Stimulated activated CD4-positive, alpha-beta T cell treated with anti-CD3 and anti-CD28 coated beads, Interleukin-1b, Interleukin-23, amount 100 ng/mL, for 4 hours (primary cell): ENCODE measurements at places on chromosomes 16 and 17.

- DNase-seq: no peak
These were observed 73.2 kb upstream of the CDH5 start for GRCh38 chr16:66293207-66293735.

- DNase-seq: no peak
These were observed 164.4 kb upstream of the ANKFN1 start for GRCh38 chr17:55988861-55989260.

GRCh38 chr17:15510361-15510760, 42.9 kb upstream of the CDRT4 start:
- DNase-seq: no peak

- no peak for DNase-seq
These were observed 1718.4 kb downstream of the TP53TG3F start for GRCh38 chr16:35177851-35178250.

DNA sequence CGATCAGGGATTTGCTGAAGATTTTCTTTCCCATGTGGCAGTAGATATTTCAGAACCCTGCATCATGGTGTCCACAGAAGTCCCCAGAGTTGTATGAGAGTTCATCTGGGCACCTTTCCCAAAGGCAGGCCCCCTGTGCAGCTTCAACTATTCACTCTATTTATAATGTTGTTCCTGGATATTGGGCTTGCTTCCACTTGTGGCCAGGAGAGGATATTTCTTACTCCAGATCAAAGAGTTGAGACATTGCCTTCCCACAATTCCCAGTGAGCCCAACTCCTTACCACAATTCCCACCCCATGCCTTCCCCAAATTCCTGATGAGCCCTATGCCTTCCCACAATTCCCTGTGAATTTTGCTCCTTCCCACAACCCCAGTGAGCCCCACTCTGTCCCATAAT, 206.9 kb downstream of the WWOX start:
- no peak for DNase-seq

DNA sequence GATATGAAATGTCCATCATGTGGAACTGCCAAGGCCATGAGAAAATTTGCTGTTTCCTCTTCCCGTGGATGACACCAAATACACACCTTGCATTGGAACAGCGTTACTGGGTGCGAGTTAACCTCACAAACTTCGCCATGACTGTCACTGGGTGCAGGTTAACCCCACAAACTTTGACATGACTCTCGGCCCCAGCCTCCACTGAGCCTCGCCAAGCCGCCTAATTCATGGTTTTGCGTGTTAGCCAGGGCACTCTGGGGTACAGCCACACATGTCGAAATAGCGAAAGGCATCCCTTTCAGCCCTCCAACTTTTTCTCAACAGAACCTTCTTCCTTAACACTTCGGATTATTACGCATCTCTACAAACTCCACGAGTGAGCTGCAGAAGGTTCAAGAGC, 10.6 kb upstream of the KCTD5 start:
- no peak for DNase-seq

DNA sequence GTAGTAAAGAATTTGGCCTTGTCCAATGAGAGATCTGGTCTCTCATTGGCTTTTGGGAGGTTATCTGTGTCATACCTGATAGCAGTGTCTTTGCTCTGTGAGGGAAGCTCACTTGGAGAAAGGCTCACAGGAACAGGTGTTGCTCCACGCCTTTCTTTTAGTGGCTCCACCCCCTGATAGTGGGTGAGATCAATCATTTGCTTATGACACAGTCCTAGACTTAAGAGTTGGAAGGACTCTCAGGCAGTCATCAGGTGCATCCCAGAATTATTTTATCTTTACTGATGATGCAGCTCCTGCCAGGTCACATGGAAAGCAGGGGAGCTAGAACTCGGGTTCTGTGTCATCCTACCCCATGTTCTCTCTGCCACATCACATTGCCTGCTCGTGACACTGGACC, 59.3 kb downstream of the CENPV start:
- DNase-seq: no peak

DNA sequence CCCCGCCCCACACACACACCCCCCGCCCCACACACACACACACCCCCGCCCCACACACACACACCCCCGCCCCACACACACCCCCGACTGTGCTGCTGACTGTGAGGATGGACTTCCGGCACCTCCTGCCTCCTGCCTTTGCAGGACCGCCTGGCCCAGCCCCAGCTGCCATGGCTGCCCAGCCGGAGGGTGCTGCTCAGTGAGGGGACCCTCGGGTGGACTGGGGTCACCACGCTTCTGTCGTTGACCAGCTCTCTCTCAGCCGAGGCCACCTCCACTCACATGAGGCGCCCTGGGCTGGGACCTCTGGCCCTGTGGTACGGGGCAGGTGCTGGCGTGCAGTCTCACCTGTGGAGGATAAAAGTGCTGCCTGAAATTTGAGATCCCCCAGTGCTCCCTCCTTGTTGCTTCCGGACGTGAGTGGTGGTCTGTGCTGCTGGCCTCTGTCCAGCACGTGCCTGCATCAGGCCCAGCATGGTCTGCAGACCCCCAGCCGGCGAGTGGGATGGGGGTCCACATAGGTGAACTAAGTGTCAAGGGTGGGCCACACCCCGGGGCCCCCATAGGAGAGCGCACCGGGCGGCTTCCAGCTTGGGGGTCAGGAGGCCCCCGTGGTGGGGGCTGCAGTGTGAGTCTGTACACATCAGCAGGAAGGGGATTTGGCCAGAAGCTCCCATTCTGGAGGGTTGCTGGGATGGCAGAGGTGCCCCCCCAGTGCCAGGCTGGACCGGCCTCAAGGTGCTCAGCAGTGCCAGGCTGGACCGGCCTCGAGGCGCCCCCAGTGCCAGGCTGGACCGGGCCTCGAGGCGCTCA, 11.2 kb downstream of the METRNL start:
- no peak for DNase-seq

GRCh38 chr17:13510062-13510461, 91.7 kb downstream of the HS3ST3A1 start:
- no peak for DNase-seq

- DNase-seq: no peak
These were observed 6.6 kb downstream of the ZSCAN10 start for GRCh38 chr16:3092501-3092941.

DNA sequence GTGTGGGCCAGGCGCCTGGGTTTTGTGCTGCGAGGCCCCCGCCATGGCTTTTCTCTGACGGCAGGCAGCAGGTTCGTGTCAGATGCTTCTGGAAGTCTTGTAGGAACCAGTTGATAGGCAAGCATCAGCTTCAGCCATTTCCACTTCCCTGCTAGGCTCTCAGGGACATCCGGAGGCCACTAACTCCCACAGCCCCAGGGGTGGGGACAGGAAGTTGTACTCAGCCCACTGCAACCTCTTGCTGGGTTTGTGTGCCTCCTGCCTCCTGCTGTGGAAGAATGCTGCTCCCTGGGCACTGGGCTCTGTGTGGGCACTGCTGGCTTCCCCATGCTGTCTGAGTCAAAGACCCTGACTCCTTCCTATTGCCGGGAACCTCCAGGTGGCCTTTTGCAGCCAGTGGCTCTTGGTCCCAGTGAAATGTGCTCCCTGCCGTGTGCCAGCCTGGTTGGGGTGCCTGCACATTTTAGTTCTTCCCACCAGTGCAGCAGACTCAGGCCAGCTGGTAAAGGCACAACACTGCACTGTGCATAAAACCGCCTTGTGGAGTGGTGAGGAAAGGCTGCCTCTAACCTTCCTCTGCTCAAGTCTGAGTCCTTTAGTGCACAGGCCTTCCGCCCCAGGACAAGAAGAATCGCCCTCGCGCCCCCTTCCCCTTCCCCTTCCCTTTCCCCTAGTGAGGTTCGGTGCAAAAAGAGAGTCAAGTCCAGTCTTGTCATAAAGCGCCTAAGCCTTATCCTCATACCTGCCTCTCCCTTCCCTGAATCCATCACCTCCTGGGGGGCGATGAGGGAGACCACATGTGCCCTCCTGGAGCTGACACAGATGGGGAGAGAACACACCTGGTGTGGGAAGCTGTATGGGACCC, 16.6 kb downstream of the LDHD start:
- no peak for DNase-seq

DNA sequence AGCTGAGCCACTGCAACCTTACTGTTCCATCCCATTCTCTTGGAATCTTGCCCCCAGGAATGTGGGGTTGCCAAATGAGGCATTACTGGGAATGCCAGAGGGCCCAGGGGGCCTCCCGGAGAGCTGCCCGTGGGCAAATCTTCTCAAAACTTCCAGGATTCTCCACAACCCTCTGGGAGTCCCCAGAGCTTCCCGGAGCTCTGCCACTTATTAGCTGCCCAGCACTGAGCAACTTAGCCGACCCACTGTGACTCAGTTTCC, 306.0 kb downstream of the FOXL1 start:
- no peak for DNase-seq

GRCh38 chr16:2016407-2016922, 3.1 kb upstream of the NPW start:
- no peak for DNase-seq

GRCh38 chr17:79116575-79117368, 42.1 kb downstream of the ENGASE start:
- no peak for DNase-seq

DNA sequence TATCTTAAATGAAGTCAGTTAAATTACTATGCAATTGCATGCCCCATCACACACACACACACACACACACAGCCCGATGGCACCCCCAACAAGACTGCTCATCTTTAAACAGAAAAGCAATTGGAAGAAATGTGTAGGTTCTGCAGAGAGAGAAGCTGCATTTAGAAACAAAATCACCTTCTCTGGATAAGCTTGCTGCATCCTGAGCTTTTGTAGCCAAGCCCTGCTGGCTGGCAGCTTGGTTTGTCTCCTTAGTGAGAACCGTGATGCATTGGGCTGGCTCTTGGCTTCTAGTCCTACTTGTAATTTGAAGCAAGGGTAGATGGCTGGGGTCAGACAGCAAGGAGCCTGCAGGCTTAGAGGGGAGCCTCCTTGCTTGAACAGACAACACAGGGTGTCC, 153.8 kb downstream of the SOX9 start:
- DNase-seq: no peak

GRCh38 chr17:2056206-2057174, 1.6 kb downstream of the HIC1 start:
- no peak for DNase-seq

DNA sequence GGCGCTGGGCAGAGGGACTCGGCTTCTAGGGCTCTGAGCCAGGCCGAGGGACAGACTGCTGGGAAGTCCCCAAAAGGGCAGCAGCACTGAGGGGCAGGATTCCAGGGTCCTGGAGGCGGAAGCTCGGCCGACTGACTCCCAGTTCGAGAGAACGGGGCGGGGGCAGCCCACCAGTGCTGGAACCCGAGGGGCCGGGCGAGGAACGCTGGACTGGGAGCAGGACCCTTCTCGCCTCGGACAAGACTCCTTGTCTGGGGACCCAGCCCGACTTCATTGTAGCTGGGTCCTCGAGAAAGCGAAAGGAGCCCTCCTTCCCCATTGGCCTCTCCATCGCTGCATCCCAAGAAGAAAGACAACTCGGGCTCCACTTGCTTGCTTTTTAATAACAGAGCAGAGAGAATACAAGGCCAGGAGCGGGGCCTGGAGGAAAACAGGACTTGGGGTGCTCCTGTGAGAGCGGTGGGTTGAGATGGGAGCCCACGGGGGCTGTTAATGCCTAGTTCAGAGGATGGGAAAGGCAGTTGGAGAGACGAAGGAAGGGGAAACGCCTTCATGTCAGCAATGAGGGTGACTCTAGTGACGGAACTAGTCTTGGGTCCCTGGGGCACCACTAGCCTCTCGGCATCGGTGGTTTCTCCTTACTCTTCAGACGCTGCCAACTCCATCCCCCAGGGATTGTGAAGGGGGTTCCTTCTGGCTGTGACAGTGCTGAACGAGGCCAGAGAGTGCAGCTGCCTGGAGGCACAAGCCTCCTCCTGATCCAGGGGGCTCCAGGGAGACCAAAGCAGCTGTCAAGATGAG, 492 bp upstream of the CAMTA2 start:
- DNase-seq: no peak

GRCh38 chr16:53968896-53969295, 264.9 kb downstream of the FTO start:
- no peak for DNase-seq

- no peak for DNase-seq
These were observed 137.7 kb upstream of the CRHR1 start for GRCh38 chr17:45646288-45646988.

DNA sequence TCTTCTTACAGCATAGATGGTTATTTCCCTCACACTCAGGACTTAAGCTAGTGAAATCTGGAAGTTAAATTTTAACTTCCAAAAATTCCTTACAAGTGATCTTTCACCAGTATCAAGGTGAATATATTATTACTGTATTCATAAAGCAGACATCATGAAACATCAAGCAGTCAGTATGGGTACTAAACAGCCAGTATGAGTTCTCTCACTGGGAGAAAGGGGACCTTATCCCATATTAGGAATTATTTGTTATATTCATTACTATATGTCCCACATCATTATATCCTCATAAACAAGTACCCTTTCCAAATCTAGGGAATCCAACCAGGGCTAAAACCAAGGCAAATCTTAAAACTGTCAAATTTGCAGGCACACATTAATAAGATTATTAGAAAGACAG, 15.3 kb downstream of the NUFIP2 start:
- DNase-seq: no peak

DNA sequence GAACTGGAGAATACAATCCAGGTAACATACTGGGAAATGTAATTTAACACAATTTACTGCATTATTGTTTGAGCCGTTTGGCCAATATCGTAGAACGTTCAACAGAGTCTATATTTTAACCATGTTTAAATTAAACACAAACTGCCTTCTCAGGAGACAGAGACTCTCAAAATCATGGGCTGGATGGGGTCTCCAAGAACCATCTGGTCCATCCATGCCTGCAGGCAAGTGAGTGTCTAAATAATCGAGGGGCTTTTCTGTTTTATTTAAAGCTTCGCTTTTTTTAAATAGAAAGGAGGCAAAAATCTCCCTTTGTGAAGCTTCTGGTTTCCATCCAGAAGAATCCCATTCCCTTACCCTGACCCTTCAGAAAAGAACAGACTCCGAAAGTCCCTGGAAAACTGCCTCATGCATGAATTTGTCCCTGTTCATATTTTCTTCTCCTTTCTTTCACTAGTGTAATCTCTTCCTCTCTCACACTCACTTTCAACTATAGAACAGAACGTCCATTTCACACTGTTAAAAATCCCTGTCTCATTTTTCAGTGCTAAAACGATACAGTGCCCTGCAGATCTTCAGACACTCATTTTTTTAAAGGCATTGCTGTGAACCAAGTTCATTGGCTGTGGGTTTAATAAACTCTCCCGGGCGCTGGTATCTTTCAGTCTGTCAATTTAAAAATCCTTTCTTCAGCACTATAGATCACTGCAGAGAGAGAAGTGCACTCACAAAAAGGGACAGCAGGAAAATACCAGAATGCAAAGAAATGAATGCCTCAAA, 111.4 kb upstream of the TOM1L1 start:
- no peak for DNase-seq

DNA sequence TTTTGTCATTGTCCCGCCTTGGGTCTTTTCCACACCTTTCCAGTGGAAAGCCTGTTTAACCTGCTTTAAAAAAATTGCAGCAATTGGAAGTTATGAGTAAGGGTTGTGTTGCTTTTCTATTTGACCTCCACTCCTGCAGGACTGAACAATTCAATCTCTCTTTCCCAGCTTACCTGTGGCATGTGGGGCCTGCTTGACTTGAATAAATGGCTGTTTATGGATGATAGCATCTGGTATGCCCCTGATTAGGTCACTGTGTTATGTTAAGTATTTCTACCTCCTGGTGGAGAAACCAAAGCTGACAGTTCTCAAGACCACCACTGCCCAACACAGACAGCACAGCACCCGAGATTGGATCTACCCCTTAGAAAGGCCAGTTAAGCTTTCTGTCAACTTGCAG, 64.8 kb upstream of the NOG start:
- no peak for DNase-seq

GRCh38 chr16:2250652-2251295, 613 bp downstream of the ECI1 start:
- peak; percentile 24 for DNase-seq
